ENCODE measurements at places on chromosomes 4 and X.

DNA sequence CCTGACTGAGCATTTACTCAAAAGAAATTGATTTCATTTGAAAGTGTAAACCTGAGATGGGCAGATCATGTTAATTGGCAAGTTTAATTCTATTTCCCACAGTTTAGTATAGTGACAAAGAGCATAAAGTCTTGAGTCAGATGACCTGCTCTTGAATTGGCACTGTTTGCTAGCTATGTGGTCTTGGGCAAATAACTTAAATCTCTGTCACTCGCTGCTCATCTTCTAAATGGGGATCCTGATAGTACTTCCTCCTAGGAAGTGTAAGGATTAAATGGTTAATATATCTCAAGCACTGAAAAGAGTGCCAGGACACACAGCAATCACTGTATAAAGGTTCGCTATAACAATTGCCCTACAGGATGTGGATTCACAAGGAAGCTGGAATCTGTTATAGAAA is 242.8 kb upstream of the JADE1 start:
- no peak for DNase-seq

DNA sequence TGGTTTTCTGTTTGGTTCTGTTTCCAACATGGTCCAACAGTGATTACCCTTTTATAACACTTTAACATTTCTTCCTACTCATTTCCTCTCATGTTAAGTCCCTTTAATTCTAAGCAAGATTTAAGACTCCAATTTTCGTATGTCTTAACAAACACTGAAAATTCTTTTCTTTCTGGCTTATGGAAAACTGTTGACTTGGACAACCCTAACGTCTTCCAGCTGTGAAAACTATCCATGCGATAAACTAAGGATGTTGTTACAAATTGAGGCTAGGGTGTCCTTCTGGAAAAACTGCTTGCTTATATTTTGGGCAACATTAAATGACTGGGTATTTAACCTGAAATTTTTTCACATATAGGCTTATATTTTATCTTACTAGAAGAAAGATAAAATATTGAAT is 33.9 kb upstream of the RTL3 start:
- DNase-seq = no peak

GRCh38 chr4:163556177-163556576 is 61.7 kb downstream of the TMA16 start:
- no peak for DNase-seq

DNA sequence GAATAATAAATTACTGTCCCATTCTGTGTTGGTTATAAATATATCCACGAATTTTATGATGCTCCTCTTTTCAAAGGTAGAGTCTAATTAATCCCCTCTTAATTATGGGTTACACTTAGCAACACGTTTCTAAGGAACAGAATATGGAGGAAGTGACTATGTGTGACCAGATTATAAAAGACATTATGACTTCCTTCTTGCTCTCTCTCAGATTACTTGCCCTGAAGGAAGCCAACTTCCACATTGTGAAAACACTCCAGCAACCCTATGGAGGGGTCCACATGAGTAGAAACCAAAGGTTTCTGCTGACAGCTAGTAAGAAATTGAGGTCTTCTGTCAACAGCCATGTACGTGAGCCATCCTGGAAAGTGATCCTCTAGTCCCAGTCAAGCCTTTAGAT is 59.3 kb downstream of the WDFY3 start:
- no peak for DNase-seq

DNA sequence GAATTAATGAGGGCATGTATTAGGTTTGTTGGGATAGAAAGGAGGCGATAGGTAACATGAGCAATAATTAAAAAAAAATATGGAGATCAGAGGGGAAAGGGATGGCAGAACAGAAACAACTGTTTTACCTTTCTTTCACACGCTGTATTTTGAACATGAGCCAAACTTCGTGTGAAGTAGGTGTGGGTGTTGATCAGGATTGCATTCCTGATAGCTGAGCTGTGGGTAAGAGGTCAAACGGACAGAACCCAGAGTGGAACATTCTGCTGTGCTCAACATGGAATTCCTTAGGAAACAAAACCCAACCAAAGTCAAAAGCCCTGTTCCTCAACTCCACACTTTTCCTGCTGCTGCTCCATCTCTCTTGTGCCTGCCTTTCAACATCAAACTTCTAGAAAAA is 162.5 kb upstream of the CASK start:
- DNase-seq = no peak

DNA sequence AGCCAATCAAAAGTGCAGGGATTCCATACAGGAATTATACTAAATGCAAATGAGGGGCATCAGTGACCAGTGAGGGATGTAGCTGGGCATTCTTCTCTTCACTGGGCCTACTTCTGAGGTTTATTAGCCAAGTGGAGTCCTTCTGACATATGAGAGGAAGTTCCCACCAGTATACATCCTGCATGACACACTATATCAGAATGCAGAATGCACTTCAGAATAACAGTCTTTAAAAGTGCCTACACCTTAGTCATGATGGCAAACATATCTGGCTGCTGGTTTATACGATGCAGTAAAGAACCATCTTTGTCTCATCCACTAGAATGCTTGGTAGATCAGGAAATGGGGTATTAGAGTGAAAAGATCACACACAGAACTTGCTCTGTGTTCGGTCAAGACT is 180.3 kb upstream of the PPARGC1A start:
- DNase-seq = no peak

DNA sequence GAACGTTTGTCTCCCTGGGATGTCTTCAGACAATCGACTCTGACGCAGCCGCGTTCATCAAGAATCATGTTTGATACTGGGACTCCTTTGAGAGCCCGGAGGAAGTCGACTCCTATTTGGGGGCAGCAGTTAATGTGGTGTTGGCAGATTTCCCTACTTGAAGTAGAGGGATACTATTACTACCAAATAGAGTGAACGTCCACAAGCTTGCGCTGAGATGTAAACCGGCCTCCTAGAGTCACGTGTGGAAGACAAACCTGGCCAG is 18.7 kb downstream of the PIGG start:
- DNase-seq = no peak

GRCh38 chr4:141731481-141731880 is 95.1 kb downstream of the IL15 start:
- DNase-seq = no peak

GRCh38 chr4:71847300-71847699 is 63.4 kb upstream of the GC start:
- DNase-seq = no peak

- no peak for DNase-seq
Measured at GRCh38 chrX:106783716-106784115, 18.8 kb upstream of the TBC1D8B start.

DNA sequence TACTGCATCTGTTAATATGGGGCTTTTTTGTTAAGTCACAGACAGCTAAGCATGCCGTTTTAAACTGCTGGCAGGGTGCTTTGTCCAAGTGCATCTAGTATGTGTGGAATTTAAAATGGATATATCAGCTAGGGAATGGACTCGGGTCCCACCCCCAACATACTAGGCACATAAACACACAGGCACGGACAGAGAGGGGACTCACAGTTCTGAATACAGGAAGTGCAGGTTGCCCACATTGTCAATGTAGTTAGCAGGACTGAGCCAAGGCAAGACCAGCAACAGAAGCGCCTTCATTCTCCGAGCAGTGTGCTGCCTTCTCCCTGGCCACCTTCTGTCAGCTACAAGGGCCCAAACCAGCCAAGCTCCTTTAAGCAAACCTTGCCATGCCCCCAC is 33.6 kb downstream of the LNX1 start:
- no peak for DNase-seq

DNA sequence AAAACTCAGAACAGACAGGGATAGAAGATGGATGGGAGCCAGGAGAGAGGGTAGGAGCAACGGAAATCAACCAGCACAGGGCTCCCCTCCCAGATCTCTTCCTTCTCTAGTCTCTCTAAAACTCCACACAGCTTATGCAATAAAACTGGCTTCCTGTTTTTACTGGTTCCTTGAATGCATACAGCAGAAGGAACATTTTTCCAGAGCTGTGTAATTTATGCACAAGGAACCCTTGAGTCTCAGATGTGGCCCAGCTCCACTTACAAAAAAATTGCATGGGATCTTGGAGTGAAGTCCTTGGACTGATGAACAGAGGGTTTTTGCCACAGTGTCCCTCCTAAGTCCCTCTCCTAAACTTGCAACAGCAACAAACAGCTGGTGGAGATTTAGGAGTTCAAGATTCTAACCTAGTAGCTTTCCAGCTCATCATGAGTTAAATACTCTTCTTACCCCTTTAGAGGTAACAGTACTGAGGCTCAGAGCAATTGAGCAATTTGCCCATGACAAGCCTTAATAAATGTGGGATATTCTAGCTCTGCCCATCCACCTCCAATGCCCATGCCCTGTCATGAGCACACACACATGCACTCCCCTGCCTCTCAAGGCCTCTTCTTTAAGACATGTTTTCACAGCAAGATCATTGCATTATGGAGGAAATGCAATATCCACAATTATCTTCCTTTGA is 18.4 kb upstream of the CC2D2A start:
- DNase-seq = no peak

DNA sequence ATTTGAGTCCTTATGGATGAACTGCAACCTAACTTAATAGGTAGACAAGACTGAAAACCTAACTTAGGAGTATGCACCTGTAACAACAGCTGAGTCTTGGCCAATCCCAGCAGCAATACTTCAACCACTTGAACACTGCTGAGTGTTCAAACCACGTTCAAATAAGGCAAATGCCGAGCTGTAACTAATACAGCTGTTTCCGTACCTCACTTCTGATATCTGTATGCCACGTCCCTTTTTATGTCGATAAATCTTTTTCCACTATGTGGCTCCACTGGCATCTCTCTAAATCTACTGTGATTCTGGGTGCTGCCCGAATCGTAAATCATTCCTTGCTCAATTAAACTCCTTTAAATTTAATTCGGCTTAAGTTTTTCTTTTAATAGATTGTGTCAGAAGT is 459.7 kb downstream of the INPP4B start:
- DNase-seq = no peak

- DNase-seq = no peak
Measured at GRCh38 chr4:140463614-140464013, 34.5 kb downstream of the MGAT4D start.

- DNase-seq = no peak
Measured at GRCh38 chr4:67899096-67899495, 15.3 kb upstream of the TMPRSS11D start.

GRCh38 chr4:4668355-4669210 is 126.7 kb upstream of the STX18 start:
- DNase-seq = no peak

- no peak for DNase-seq
Measured at GRCh38 chrX:133054761-133055405, 42.0 kb downstream of the USP26 start.

DNA sequence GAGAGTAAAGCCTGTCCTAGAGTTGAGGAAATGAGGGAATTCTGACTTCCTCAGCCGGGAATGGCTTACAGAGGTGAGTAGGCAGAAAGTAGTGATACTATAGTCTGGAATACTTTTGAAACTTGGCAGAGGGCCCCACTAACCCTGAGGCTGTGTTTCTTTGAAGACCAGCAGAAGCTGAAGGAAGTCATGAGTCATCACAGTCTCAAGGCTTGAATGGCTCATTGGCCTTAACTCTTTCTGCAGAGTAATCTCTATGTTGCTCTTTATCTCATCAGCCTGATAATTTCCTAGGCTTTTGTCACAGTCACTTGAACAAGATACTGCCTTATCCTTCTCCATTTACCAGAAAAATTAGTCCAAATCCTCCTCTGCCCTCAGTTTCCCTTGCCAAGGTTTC is 80.8 kb downstream of the ANKRD50 start:
- peak; percentile 16 for DNase-seq

DNA sequence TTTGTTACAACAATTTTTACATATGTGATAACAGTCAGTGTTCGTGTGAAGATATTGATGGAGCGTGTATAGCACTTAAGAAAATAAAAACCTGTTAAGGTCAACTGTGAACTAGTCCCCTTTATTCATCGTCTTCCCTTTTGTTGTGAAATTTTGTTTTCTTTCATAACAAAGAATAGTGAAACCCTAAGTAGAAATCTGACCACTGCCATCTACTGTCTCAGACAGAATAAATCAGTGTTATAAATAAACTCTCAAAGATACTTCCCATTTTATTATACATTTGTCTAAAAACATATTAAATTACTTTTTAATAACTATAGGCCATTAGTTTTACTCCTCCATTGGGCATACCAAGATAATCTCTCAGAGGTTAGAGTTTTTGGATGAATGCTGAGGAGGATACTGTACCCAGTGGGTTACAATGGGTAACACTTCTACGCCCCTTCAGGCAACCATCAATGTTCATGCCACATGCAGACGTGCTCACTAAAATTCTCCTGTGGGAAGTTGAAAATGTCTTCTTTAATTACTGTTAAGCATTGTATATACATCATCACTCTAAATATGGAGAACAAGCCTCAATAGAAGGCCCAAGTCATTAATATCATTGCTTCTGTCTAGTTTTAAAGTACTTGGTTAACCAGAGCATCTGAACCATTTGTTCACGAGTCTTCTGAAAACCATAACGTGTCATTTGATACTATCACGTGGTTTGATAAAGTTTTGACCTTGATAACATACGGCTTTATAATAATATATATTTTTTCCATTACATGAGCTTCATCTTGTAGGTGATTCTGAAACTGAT is 171.2 kb downstream of the TMA16 start:
- no peak for DNase-seq

DNA sequence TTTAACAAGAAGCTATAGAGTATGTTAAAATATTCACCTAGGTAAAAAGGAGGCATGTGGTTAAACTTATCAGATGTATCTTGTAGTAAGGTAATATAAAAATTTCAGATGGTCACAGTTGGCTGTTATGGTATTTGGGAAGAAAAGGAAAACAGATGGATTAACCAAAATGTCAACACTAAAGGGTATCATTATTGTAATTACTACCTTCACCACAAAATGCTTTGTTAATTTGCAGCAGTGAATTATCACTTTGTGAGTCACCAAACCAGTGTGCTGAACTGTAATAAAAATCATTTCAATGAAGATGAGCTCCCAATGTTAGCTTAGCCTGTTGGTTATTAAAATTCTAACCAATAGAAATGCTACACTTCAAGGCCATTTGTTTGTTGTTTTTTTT is 233.9 kb downstream of the RPA4 start:
- no peak for DNase-seq

DNA sequence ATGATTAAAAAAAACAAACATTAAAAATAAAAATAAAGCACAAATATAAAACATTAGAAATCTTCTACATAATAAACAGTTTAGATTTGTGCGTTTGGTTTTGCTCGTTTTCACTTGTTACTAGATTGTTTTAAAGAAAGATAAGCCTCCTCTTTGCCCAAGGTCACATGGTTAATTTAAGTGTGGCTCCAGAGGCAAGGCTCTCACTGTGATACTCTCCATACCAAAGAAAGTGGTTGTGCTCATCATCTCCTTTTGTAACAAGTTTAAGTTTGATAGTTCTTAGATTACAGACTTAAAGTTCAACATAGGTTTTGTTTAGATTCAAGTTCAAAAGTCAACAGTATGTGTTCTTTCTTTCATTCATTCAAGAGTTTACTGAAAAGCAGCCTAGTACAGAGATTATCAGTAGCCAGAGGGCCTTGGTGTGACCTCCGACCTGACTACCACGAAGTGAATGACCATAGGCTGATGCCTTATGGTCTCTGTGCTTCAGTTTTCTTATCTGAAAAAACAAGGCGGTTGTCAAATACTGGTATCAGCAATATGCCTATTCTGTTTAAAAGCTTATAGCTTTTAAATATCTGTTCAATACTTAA is 133.2 kb downstream of the ZAR1 start:
- DNase-seq = no peak
